ENCODE measurements at places on chromosomes 7 and 10.

- no peak for DNase-seq
Measured at GRCh38 chr10:100325158-100325557, 4.9 kb downstream of the PKD2L1 start.

DNA sequence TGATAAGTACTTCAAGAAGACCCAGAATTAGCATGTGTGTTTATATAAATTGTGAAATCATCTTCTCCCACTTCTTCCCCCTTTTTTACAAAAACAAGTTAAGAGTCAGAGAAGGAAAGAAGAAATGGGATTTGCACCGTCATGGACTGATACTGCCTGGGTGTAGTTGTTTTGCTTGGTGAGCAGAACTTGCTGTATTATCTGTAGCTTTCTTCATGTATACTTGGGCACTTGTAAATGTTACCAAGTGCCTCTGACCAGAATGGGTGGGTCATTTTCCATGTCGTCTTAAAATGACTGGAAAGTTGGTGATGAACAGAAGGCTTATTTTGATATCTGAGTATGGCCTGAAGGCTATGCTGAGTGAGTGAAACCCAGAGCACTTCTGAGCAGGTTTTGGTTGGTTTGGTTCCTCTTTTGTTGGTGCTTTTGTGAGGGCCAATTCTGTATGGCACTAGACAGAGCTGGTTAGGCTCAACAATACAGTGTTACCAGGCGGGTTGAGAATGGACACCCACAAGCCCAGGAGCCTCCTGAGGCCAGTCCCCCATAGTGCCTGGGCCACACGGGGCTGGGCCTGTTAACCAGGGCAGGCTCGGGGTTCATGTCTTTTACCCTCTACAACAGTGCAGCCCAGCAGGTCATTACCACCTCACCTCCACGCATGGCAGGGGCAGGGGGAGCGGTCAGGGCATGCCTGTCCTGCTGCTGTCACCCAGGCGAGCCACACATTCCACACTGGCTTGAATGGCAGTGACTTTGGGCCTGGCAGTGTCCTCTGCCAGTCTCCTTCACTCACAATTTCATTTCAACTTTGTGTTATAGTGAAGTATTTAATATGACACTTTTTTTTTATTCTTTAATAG lies 115.1 kb downstream of the CCNY start:
- no peak for DNase-seq

- no peak for DNase-seq
Measured at GRCh38 chr7:47806701-47807103, 141.6 kb downstream of the PKD1L1 start.

DNA sequence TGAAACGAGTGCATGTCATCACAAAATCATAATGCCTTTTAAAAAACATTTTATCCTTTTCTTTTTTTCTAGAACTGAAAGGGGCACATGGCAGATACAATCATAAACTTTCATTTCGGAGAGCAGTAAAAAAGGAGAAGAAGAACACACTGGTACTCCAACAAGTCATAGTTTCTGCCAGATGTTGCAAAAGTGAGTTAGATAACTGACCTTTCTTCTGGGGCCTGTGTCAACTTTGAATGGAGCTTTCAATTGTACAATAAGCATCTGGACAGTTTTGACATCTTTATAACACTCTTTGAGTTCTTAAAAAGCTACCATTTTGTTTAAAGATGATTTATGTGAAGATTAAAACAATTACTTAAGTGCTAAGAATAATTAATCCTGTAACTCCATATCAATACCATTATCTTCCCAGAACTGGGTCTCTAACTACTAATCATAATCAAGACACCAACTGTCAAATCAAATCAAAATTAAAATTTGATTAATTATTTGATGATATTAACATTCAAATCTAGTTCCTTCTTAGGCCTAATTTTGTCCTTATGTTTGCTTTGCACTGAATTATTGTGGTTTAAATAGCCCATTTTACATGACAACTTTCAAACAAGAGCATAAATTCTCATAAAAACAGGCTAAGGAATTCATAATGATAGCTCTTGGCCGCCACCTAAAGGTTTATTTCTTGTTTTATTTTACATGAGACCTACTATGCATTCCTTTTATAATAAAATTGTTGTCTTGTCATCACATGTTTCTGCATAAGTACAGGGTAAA lies 19.5 kb upstream of the ITGB8 start:
- no peak for DNase-seq

DNA sequence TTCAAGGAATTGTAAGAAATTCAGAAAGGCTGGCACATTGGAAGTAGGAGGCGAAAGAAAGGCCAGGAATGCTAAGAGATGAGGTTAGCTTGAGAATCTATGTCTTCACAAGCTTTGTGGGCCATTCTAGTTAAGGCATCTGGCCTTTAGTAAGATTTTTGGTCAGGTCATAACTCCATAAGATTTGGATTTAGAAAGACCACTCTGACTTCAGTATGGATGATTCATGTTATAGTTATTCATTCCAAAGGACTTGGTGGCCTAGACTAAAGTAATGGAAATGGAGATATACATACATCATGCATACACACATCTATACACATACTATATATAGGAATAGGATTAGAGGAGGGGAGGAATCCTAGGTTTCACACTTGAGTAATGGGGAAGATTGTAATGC lies 77.5 kb downstream of the SEPTIN7 start:
- no peak for DNase-seq

GRCh38 chr7:132371948-132372347 lies 204.3 kb downstream of the PLXNA4 start:
- DNase-seq: no peak

DNA sequence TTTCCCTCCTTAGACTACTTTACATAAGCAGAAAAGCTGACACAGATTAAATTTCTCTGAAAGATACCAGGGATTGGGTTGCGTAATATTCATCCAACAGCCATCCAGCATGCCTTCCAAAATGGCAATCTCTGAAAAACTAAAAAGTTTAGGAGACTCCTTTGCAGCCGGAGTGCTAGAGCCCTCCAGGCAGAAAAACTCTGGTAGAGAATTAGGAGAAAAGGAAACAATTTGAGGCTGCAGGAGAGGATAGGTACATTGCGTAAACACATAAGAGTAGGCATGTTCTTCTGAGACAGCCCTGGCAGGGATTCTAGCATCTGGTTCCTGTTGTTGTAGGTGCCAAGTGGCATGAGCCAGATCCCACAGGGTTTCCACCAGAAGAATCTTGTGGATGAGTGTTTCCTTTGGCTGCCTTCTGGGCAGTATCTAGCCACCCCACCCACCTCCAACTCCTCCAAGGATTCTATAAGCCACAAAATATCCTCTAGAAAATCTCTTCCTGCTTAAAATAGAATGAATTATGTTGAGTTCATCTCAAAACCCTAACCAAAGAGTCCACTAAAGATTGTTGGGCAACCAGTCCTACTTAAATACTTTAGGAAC lies 402.4 kb downstream of the HGF start:
- DNase-seq: no peak

DNA sequence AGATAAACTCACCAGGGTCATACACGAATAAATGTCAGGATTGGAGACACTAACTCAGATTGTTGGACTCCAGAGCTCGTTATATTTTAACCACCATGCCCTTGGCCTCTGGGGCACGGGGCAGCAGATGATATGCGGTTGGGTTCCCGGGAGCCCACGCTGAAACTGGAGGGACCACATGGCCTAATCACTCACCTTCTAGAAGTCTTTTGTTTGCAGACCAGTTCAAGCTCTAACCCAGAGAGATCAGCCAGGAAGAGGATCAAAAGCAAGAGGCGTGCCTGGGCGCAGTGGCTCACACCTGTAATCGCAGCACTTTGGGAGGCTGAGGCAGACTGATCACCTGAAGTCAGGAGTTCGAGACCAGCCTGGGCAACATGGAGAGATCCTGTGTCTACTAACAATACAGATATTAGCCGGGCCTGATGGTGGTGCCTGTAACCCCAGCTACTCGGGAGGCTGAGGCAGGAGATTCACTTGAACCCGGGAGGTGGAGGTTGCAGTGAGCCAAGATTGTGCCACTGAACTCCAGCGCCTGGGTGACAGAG lies 42.6 kb upstream of the ECHDC3 start:
- DNase-seq: no peak

- no peak for DNase-seq
Measured at GRCh38 chr10:120511165-120511564, 54.1 kb downstream of the PLPP4 start.

DNA sequence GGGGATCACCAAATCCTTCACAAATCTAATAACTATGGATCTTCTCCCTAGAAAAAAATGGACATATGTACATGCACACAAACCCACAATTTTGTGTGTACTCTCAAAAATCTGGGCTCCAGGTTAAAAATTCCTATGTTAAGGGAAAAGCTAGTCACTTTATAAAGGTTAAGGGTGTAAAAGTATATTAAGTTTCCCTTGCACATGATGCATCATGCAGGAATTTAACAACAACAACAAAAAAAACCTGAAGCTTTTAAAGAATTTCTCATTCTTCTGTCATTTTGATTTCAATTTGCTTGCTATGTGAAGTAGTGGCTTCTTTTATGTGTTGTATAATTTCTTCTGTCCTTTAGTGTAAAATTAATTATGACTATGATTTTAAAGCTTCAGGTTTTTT lies 123.7 kb downstream of the CNOT4 start:
- DNase-seq: no peak

DNA sequence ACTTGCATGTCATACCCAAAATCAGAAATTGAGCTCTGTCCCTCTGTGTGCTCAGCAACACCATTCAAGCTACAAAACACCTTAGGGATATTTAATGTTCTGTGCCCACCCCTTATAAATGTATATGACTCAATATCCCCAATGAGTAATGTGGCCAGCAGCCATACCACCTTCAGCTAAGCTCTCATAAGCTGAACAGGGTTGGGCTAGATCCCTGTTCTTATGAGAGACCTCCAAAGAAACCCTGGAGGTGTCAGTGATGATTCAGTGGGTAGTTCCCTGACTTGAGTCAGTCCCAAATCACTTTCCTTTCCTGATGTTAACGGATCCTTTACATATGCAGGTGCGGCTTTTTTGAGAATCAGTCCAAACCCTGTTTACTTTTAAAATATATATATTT lies 253.8 kb downstream of the CREB5 start:
- no peak for DNase-seq

DNA sequence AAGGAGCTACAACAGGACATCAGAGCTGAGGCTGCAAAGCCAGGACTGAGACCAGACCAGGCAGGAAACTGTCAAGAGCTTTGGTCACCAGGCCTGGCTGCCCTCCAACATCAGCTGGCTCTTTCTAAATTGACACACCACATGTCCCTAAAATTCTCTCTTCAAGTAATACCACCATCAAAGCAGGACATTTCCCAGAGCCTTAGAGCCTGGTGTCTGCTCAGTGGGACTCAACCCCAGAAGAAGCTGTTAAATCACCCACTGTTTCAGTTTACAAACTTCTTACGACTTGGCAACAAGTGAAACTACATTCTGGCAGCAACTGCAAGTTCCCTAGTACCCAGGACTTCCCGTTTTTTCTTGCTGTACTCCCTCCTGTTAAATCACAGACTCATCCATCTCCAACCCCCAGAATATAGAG lies 3.8 kb upstream of the IL6 start:
- no peak for DNase-seq

DNA sequence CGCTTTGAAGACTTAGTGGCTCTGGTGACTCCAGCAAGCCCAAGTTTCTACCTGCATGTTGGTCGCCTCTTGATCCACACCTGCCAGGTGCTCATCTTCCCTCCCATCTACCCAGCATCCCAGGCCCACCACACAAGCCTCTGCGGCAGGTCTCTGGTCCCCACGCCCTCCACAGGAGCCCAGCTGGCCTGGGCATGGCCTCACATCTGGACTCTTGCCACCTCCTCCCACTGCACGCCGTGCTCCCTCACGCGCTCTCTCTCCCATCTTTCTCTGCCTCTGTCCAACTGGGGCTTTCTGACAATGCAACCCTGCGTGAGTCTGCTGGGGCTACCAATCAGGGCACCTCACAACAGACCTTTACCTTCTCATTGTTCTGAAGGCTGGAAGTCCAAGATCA lies 50.2 kb upstream of the FGFR2 start:
- DNase-seq: no peak

GRCh38 chr10:133405272-133405671 lies 11.3 kb downstream of the MTG1 start:
- DNase-seq: no peak
